ENCODE measurements at places on chromosomes 5 and 9. TPM values are rescaled to one million over a fixed set of nuclear protein-coding genes. Genes with fewer than 3 reads are reported as not detected.
A peak's percentile ranks its signal among the peaks of the same experiment; 100 is the strongest.

- H3K4me3 ChIP-seq = no peak overlapping the region
- H3K4me1 ChIP-seq = peaks cover 25% of the 10 kb centered on the region
- peaks cover 6% of the 10 kb centered on the region for H3K36me3 ChIP-seq
- H3K27me3 ChIP-seq = peaks cover 8% of the 10 kb centered on the region
- H3K27ac ChIP-seq = peak overlapping the region; percentile 41
These were observed 61.2 kb downstream of the ELL2 start for GRCh38 chr5:95900383-95900958.

GRCh38 chr5:66829826-66830225 is 233.6 kb downstream of the MAST4 start:
- DNase-seq = no peak
- H3K27ac ChIP-seq = no peak overlapping the region
- no peak overlapping the region for H3K4me3 ChIP-seq
- H3K4me1 ChIP-seq = peaks cover 15% of the 10 kb centered on the region

DNA sequence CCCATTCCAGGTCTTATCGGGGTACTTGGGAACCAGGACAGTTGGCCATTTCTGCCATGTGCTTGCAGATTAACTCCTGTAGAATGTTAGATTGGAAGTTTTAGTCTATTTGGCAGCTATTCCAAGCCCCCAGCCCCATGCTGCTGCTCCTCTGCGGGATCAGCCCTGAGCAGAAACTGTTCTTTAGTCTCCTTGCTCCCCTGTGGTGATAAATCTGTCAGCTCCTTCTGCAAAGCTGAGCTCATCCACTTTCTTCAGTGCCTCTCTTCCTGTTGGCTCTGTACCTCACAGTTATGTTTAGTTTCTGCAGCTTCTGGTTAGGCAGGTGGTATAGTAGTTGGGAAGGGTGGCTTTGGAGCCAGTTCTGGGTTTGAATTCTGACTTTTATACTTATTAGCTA is 170.4 kb downstream of the GRIA1 start:
- DNase-seq = no peak
- no peaks in the 10 kb centered on the region for H3K36me3 ChIP-seq
- H3K27ac ChIP-seq = no peak overlapping the region
- H3K4me3 ChIP-seq = no peak overlapping the region
- H3K4me1 ChIP-seq = no peaks in the 10 kb centered on the region

Gene FAM169A
- total RNA-seq = 9.5 TPM

Gene SHISAL2B
- not detected for total RNA-seq

- H3K27ac ChIP-seq = no peak overlapping the region
- H3K36me3 ChIP-seq = peaks cover 11% of the 10 kb centered on the region
- no peak for DNase-seq
- peaks cover 4% of the 10 kb centered on the region for H3K27me3 ChIP-seq
These were observed 96.7 kb downstream of the PAX5 start for GRCh38 chr9:36937346-36937745.

GRCh38 chr5:67806654-67807438 is 408.7 kb upstream of the PIK3R1 start:
- H3K27ac ChIP-seq = no peak overlapping the region
- peaks cover 8% of the 10 kb centered on the region for H3K4me1 ChIP-seq
- peaks cover 12% of the 10 kb centered on the region for H3K36me3 ChIP-seq

DNA sequence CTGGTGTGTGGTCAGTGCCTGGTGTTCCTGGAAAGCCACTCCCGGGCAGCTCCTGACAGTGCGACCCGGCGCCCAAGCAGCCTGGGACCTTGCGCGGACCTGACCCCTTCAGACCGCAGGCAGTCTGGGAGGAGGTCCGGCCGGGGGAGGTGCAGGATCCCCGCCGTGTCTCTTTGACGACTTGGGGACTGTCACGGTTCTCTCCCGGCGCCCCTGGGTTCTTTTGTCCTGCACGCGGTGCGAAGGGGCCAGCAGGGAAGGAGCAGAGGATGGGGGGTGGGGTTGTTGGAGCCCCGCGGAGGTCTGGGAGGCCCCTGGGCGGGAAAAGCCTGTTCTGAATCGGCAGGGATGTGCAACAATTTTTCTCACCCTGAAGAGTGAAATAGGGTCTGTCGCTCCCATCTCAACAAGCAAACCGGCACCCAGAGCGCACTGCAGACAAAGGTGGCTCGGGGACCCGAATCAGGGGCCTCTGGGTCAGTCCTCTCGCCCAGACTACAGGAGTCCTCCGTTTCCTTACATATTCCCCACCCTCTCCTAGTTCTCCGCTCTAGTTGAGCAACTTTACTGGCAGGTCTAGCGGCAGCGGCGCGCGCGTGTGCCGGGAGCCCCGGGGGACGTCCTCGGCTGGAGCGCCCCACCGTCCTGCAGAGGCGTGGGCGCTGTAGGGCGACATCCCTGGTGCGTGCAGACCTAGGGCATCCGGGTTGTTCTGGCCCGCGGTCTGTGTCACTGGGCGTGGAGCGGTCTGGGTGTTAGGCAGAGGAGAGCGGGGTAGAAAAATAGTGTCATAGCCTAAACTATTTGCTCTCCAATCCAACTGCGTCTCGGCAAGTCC is 1.2 kb downstream of the VCAN start:
- no peaks in the 10 kb centered on the region for H3K36me3 ChIP-seq
- peaks cover 15% of the 10 kb centered on the region for H3K27me3 ChIP-seq

DNA sequence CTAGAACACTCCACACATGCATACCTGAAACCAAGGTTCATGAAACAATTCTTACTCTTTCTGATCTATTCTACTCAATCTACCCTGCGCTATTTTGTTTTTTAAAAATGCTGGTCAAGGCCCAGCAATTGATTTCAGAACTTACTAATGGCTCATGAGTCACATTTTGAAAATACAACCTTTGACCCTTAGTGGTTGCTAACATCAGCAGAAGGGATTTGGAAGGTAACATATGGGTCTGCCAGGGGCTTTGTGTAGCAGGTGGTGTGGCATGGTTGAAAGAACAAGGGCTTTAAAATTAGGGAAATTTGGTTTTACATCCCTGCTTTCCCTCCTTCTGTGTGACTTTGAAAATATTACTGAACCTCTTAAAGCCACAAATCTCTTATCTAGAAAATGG is 101.4 kb downstream of the ATG10 start:
- peaks cover 8% of the 10 kb centered on the region for H3K27me3 ChIP-seq
- peak overlapping the region; percentile 77 for H3K4me3 ChIP-seq
- H3K36me3 ChIP-seq = no peaks in the 10 kb centered on the region
- H3K4me1 ChIP-seq = peaks cover 35% of the 10 kb centered on the region

DNA sequence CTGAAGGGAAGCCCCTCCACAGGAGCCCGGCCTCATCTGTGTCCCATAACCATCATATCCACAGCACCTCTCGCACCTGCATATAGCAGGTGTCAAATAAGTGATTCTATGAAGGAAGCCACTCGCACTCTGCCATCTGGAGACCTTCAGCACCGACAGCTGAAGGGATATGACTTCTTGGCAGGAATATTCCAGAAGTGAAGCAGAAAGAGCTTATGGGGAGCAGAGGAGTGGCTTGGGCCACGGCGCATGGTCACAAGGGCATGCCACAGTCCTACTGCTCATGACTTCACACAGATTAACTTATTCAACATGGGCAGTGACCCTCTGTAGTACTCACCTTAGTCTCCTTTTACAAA is 80.9 kb downstream of the NSUN2 start:
- H3K4me1 ChIP-seq = no peaks in the 10 kb centered on the region
- no peak overlapping the region for H3K4me3 ChIP-seq
- H3K27me3 ChIP-seq = peaks cover 6% of the 10 kb centered on the region

Gene CENPH
- 9.5 TPM for total RNA-seq

Gene HSDL2
- total RNA-seq = 4.8 TPM

GRCh38 chr5:38757451-38758245 is 88.2 kb upstream of the OSMR start:
- H3K27me3 ChIP-seq = peaks cover 2% of the 10 kb centered on the region
- no peaks in the 10 kb centered on the region for H3K36me3 ChIP-seq
- H3K27ac ChIP-seq = no peak overlapping the region

DNA sequence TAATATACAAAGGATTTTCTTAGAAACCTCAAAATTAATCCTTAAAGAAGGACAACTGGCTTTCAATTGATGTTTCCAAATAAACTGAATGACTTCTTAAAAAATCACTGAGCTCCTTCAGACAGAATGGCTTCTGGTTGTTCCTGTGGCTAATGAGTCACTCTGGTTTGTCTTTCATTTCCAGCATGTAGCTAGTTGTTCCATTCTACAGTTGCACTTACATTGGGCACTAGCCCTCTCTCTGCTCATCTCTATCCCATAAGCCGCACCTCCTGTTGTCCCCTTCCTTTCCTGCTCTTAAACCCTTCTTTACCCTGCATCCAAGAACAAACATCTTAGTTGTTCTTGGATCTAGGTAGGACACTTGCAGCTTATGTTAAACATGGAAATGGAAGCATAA is 235.3 kb upstream of the HAPLN1 start:
- no peaks in the 10 kb centered on the region for H3K36me3 ChIP-seq
- no peak for DNase-seq
- peaks cover 5% of the 10 kb centered on the region for H3K27me3 ChIP-seq
- H3K4me3 ChIP-seq = peak overlapping the region; percentile 61
- peak overlapping the region; percentile 96 for H3K27ac ChIP-seq

Gene ROPN1L
- not detected for total RNA-seq

- H3K27me3 ChIP-seq = no peaks in the 10 kb centered on the region
- no peaks in the 10 kb centered on the region for H3K4me1 ChIP-seq
- no peak for DNase-seq
These were observed 32.4 kb upstream of the CYFIP2 start for GRCh38 chr5:157233515-157233914.

Gene BTNL3
- total RNA-seq = not detected

Gene TAF11L10
- 0.83 TPM for total RNA-seq

DNA sequence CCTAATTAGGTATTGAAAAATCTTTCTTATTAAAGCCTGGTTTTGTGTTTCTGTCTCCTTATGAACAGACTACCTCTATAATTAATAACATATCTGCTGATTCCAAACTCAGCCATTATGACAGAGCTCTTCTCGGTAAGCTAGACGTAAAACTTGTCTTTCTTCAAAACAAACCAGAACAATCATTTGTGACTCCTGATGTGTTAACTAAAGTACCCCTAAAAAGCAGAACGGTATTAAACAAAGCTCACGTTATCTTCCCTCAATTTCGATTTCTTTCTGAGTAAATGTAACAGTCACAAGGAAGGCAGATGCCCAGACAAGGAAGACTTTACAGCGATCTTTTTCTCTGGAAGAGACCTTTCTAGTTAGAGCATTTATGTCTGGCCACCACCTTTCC is 1.8 kb downstream of the SEMA5A start:
- H3K27me3 ChIP-seq = peaks cover 4% of the 10 kb centered on the region
- H3K4me1 ChIP-seq = peaks cover 7% of the 10 kb centered on the region
- H3K4me3 ChIP-seq = peak overlapping the region; percentile 80
- no peak for DNase-seq

DNA sequence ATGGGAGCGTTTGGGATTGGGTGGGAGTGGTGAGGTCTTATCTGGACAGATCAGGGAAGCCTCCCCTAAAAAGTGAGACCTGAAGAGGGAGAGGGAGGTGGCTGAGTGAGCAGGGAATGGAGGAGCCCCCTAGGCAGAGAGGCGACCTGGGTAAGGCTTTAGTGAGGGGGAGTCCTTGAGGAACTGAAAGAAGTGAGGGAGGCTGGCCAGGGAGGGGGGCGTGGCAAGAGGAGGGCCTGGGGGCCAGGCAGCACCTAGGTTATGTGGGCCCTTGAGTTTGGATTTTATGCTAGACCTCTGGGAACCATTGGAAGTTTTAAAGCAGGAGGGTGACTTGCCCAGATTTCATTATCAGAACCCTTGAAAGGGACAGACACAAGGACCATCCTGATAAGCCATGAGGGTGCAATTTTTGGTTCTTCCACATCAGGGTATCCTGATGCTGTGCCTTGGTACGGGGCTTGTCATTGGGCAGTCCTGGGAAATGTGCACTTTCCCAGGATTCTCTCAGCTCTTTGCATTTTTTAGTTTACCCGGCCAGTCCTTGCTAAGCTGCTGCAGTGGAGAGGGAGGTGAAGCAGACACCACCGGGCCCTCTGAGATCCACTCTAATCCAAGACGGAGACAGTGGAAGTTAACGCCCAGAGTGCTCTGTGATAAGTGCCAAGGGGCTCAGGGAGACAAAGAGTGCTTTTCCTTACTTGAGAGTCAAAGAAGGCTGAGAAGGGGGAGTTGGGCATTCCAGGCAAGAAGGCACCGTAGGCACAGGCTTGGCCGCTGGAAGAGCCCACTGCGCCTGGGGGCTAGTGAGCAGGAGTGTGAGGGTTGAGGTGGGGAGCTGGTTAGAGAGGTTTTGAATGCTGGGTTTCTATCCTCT is 16.1 kb downstream of the GSN start:
- H3K27me3 ChIP-seq = peaks cover 16% of the 10 kb centered on the region
- peaks cover 9% of the 10 kb centered on the region for H3K4me1 ChIP-seq
- peaks cover under 1% of the 10 kb centered on the region for H3K36me3 ChIP-seq
- DNase-seq = no peak
- H3K27ac ChIP-seq = no peak overlapping the region

Gene ZNF454
- 9.3 TPM for total RNA-seq

Gene TLX3
- 161 TPM for total RNA-seq

- no peak overlapping the region for H3K27ac ChIP-seq
- H3K4me3 ChIP-seq = no peak overlapping the region
- DNase-seq = no peak
- peaks cover 6% of the 10 kb centered on the region for H3K4me1 ChIP-seq
These were observed 49.8 kb downstream of the NR6A1 start for GRCh38 chr9:124721109-124721906.

DNA sequence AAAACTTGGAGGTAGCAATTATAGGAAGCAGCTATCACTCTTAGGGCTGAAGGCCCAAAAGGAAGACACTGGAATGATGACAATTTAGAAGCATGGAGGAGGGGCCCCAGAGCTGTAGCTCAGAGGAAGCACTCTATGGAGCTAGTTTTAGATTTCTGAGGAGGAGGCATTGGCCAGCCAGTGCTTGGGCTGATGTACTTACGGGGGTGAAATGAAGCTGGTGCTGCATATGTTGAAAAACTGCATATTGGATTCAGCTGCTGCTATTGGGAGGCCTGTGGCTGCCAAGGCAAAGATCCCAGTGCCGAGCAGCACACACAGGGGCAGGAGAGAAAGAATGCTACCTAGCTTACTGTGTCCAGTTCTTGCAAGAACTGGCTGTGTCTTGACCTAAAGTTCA is 53.9 kb upstream of the HMHB1 start:
- H3K4me1 ChIP-seq = no peaks in the 10 kb centered on the region
- no peak for DNase-seq
- no peaks in the 10 kb centered on the region for H3K27me3 ChIP-seq
- H3K36me3 ChIP-seq = no peaks in the 10 kb centered on the region

Gene COX7C
- 489 TPM for total RNA-seq

DNA sequence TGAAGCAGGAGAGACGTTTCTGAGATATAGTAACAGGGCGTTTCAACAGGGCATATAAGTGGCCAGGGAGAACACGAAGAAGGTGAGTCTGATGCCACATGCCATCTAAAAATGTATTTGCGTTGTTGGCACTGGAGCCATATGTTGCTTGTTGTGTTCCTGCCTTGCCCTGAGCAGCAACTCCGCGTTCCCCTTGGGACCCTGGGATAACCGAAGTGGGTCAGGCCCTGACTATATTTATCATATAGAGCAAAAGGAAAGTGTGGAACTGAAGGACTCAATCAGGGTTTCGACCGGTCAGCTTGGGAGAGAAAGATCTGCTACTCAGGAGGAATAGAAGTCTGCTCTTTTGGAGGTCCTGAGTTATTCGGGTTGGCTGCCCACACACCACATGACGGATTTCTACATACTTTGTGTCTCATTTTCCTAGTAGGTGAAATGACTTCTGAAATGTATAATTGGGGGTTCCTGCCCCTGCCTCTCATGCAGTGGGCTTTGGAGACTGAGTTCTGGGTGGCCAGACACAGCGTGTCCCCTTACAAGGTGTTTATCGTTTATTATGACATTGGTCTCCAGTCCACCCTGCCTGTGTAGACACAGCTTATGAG is 3.0 kb downstream of the STC2 start:
- H3K27me3 ChIP-seq = peaks cover 25% of the 10 kb centered on the region
- no peak overlapping the region for H3K27ac ChIP-seq
- DNase-seq = no peak
- H3K4me1 ChIP-seq = peaks cover 16% of the 10 kb centered on the region

GRCh38 chr5:31392061-31392460 is 139.8 kb downstream of the DROSHA start:
- no peak overlapping the region for H3K4me3 ChIP-seq
- no peak overlapping the region for H3K27ac ChIP-seq
- H3K36me3 ChIP-seq = peaks cover 10% of the 10 kb centered on the region
- no peaks in the 10 kb centered on the region for H3K4me1 ChIP-seq

Gene ADGRD2
- total RNA-seq = not detected
